ENCODE measurements at places on chromosomes 2 and 18.

DNA sequence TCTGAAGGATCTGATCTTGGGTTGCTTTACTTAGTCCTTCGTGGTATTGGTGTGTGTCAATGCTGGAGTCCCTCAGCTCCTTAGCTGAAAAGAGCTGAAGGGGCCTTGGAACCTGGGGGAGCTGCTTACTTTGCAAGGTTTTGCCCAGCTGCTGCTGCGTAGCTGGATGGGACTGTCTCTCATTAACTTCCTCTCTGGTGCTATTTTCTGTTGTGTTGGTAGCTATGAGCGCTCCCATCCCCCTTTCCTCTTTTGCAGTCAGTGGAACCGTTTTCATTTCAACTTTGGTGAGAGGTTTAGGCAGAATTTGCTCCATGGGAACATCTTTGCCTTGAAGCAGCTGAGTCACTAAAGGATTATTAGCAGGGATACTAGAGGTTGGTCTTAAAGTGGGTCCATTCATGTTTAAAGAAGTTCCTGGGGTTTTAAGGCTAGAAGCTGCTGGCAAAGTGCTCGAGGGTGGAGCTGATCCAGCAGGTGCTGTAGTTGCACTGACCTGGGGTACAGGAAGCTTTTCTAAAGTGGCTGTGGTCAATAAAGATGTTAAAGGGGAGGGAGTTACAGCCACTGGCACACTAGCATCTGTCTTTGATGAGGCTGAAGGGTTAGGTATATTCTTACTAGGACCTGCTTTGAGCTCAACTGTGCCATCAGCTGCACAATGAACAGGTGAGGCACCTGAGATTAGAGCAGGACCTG lies 69.9 kb upstream of the DTNB start:
- DNase-seq: no peak

DNA sequence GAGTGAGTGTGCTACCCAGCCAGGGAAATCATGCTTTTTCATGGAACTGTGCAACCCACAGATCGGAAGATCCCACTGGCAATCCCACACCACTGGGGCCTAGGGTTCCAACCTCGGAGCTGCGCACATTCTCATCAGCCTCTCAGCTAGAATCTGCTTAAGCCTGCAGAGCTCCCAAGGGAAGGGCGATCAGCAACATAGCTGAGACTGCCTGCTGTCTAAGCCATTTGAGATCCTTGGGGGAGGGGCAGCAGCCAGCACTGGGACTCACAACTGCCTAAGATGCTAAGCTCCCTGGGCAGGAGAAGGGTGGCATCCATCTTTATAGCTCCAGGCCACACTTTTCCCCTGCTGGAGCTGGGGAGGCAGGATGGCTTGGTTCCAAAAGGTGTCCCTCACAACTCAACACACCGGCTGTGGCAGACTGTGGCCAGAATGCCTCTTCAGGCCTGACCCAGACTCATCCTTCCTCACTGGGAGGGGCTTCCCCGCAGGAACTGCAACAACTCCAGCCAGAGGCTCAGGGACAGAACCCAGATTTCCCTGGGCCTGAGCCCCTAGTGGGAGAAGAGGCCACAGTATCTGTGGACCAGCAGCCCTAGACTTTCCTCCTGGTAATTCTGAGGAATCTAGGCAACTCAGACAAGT lies 1133.3 kb upstream of the PIK3C3 start:
- DNase-seq: no peak

GRCh38 chr18:69567813-69568488 lies 167.3 kb downstream of the DOK6 start:
- no peak for DNase-seq

- no peak for DNase-seq
Observed at GRCh38 chr2:235146871-235147565, 195.2 kb downstream of the SH3BP4 start.

- no peak for DNase-seq
Observed at GRCh38 chr18:40935423-40935822, 1019.6 kb upstream of the PIK3C3 start.

GRCh38 chr2:235746257-235746934 lies 252.6 kb downstream of the AGAP1 start:
- DNase-seq: no peak

DNA sequence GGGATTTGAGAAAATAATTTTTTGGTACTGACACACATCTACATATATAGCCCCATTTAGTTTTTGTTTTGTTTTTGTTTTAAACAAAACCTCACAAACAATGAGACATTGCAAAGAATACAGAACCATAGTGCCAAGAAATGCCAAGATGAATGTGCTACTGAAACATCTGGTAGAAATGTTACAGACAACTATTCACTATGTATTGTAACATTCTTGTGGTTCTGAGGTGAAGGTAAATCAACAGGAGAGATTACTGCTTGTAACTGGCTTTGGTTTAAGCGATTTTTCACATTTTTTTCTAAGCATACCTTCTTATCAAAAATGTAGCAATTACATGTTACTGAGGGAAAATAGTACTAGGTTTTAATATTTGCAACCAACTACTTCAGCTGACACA lies 281.3 kb downstream of the ZNF804A start:
- DNase-seq: no peak

DNA sequence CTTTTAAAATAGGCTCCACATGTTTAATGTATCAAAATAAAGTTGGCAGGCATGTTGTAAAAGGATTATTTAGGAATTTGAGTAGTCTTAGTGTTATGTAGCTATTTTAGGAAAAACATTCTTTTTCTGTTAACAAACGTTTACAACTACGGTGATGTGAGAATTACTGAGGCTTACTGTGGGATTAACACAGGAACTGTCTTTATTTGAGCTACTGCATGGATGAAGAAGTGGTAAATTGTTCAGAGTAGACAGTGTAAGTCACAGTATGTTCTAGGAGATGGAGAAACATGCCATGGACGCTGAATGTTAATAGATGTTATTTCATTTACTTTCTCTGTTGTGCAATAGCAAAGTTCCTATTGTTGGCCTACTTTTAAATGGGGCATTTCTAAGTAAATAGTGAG lies 1.6 kb downstream of the PPM1B start:
- DNase-seq: no peak

- no peak for DNase-seq
Observed at GRCh38 chr2:143675021-143675420, 545.8 kb downstream of the ARHGAP15 start.

DNA sequence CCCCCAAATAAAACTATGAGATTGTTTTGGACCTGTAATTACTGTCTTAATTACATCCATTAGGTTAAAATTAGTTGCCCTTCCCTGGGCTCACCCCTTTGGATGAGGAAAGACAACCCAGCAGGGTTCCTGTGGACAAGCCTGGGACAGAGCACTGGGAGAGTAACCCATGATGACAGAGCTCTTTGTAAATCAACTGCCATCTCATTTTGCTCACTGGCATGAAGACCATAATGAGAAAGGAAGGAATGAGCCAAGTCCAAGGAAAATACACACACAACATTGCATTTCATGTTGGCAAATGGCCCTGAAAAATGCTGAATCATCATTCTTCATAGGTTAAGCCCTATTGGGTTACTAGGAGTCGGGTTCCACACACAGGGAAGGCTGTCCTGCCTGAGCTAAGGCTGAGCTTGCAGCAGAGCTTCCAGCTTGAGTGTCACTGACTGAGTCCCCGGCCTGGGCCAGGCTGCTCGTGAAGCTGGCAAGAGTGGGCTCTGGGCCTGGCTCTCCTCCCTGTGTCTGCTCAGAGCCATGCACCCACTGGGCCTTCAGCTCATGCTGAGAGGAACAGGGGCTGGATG lies 94.1 kb upstream of the ACAA2 start:
- DNase-seq: no peak

DNA sequence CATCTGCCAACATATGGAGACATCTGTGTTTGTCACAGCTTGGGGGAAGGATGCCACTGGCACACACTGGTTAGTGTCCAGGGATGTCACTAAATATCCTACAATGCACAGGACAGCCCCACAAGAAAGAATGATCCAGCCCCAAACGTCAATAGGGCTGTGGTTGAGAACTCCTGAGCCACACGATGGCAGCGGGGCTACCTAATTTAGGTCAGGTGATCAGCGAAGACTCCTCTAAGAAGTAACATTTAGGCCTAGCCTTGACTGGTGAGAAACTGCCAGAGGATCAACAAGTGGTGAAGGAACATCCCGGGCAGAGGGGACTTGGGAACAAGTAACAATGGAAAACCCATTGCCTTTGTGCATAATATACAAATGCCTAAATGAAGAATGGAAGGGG lies 5.0 kb upstream of the TGIF1 start:
- no peak for DNase-seq

DNA sequence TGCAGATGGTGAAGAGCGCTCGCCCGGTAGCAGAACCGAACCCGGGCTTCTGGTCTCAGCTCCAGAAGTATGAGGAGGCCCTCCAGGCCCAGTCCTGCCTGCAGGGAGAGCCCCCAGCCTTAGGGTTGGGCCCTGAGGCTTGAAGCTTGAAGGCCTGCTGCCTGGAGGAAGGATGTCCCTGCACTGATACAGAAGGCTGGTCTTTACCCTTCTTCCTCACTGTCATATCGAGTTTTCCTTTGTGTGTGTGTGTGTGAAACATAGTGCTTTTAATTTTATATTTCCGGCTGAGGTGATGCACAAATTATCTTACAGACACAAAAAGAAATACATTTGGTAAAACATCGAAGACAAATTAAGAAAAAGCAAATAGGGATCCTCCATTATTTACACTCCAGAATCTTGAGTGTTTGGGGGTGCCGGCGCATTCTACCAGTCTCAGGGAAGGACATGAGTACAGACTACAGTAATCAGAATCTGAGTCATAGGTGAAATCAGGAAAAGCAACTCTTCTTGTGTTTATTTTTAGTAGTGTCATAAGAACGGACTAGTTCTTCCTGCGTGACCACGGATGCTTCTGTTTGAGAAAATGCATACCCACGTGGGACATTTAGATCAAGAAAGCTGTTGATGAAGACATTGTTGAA lies 1.3 kb downstream of the DUSP28 start:
- DNase-seq: no peak

GRCh38 chr2:112304298-112304941 lies 29.0 kb downstream of the ZC3H6 start:
- no peak for DNase-seq

GRCh38 chr2:55947752-55948151 lies 24.2 kb upstream of the EFEMP1 start:
- no peak for DNase-seq

DNA sequence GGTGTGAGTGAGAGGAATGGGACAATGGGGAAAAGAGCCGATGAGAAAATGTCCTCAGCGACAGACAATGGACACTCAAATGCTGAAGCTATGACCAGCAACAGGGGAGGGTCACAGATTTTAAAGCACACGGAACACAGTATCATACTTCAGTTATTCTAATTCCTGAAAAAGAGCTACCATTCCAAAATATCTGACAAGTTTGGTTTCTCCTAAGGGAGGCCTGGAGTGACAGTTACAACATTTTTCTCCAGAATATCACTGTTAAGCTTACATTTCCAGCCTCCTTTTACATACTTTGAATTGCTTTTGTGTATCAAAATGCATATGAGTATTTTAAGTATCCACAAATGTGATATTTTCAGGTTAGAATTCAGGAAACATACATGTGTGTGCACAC lies 321.6 kb upstream of the THUMPD2 start:
- no peak for DNase-seq

- no peak for DNase-seq
Observed at GRCh38 chr2:112841295-112842044, 4.9 kb upstream of the IL1B start.

GRCh38 chr2:28240937-28241336 lies 151.7 kb upstream of the FOSL2 start:
- no peak for DNase-seq

DNA sequence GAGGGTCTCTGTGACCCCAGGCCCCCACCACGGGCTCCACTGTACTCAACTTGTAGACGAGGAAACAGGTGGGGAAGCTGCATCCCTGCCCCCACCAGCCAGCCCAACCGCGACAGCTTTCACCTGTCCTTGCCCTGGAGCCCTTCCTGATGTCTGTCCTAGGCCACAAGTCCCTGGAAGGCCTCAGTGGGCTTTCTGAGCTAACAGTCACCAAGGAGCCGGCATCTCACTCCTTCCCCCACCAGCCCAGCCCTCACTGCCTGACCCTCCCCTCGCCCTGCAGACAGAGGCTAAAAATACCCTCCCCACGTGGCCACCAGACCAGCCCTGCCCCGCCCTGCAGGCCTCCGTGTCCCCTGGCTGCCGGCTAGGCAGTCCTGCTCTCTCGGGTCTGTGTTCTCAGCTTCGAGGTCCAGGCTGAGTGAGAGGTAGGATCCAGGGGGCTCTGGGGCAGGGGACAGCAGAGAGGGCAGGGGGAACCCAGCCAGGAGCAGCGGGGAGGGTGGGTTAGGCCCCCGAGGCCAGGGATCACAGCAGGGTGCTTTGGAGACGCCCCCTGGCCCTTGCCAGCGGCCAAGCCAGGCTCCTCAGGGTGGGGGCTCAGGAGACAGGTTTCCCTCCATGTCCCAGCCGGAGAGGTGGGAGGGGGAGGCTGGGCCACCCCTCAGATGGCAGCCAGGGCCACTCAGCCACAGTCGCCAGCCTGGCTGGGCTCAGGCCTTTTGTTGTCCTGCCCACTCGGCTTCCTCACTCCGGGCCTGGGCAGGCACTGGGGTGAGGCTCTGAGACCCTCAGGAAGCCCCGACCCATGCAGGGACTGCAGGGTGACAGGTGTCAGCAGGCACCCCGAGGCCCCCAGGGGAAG lies at the start of gene KLHL30:
Gene KLHL30, plus strand, starts transcription at position 338 of the 865 bp plus-strand sequence. CDS start 2,087 bp downstream, outside the sequence.
- no peak for DNase-seq

- DNase-seq: no peak
Observed at GRCh38 chr2:53770264-53770663, 2.7 kb downstream of the CHAC2 start.

DNA sequence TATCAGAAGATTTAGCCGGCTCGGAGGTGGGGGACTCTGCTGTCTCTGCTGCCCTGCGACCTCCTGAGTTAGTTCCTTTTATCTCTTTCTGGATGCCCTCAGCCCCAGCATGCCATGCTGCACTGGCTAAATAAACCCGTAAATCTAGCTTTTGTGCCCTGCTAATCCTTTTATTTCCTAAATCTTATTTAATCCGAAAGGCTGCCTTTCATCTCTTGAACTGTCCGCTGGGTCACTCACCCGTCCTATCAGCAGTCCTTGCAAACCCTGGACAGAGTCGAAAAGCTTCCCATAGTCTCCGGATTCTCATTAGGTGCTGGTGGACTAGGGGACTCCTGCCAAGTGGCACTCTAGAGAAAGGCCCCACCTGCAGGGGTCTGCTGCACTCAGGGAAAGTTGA lies 122.0 kb upstream of the APCDD1 start:
- no peak for DNase-seq

DNA sequence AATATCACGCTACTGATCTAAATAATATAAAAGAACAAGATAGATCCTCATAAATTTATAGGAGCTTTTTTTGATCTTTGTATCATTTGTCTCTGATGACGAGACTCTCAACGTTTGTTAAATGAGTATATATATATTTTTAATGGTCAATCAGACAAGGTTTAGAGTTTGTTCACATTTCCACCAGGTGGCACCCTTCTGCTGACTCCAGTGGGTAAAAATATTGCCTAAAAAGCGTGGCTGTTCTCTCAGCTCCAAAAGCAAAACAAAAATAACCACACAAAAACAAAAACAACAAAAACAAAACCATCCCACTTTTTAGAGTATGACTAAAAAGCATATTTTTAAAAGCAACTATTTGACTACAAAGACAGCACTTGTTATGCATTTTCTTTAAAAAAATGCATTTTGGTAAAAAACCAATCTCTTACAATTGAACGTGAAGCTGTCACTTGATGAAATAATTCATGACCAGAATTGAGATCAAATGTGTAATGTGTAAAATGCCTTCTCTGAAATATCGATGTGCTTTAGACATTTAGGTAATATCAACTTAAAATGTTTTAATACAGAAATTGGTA lies 723.2 kb downstream of the DPP10 start:
- no peak for DNase-seq

- no peak for DNase-seq
Observed at GRCh38 chr2:3126911-3127621, 250.6 kb downstream of the EIPR1 start.

Measured in stimulated activated CD4-positive, alpha-beta T cell treated with anti-CD3 and anti-CD28 coated beads, Interleukin-15, amount 100 ng/mL, for 1 hour (primary cell).